ENCODE measurements at places on chromosomes 6 and 20. TPM values are rescaled to one million over a fixed set of nuclear protein-coding genes. Genes with fewer than 3 reads are reported as not detected.

TAGAP gene
- total RNA-seq = not detected

KHDC1L gene
- not detected for total RNA-seq

MEP1A gene
- total RNA-seq = not detected

LGSN gene
- total RNA-seq = 0.93 TPM

FUCA2 gene
- 68.8 TPM for total RNA-seq

PNPLA1 gene
- total RNA-seq = not detected

PPT2 gene
- 12.1 TPM for total RNA-seq

PRSS35 gene
- total RNA-seq = 2.4 TPM

GOPC gene
- 28.6 TPM for total RNA-seq

SLC2A10 gene
- total RNA-seq = 43.6 TPM

KCNK5 gene
- not detected for total RNA-seq

MCCD1 gene
- not detected for total RNA-seq
